Left cardiac atrium (tissue), 4 donors: ENCODE measurements at places on chromosomes 12 and 14. TPM values are rescaled to one million over a fixed set of nuclear protein-coding genes. Genes with fewer than 3 reads are reported as not detected.

DNA sequence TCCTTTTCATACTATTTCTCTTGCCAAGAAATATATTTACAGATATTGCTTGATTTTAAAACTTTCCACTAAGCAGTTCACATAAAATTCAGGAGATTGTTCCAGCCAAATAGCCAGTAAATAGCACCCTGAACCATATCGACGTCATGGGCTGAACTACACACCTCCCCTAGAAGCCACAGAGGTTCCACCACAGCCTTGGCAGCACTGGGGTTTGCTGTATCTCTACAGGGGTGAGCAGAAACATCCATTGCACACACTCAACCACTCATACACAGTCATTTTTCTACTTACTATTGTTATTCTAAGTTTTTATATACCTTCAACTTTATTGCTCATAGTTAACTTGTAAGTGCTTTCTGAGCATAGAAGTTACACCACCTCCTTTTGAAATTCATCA is 8.1 kb upstream of the EIF2S3B start:
- no peak for DNase-seq

DNA sequence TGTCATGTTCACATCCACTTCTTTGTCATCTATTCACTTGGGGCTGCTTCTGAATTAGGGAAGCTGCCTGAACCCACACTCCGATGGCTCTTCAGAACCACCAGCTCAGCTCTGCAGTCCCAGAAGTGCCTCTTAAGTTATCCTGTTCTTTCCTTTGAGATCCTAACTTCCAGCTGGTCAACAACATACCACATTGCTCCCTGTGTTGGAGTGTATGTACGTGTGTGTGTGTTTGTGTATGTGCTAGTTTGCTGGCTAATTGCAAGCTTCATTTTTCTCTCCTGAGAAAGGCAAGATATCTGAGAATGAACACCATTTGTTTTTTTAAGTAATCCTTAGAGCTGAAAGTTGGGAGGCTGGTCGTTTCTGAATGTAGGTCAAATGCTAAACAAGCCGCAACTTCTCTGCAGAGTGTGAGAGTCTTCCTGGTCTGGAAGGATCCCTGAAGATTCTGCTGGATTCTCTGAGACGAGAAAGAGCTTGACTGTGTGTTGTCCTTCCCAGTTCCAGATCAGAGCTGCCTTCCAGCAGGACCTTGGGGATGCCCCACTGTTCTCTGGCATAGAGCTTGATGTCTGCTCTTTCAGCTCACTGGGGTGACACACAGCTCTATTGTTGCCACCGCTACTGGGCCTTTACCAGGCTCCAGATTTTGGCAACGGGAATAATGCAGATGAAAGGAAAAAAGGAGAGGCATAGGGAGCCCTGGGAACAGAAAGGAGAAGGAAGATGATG is 839 bp downstream of the GSG1 start:
- no peak for DNase-seq

- no peak for DNase-seq
Measured at GRCh38 chr12:2341871-2342270, 289.1 kb downstream of the CACNA1C start.

GRCh38 chr14:99597911-99598600 is 6.0 kb downstream of the CCDC85C start:
- DNase-seq: no peak

- no peak for DNase-seq
Measured at GRCh38 chr14:99572173-99572999, 31.6 kb downstream of the CCDC85C start.

DNA sequence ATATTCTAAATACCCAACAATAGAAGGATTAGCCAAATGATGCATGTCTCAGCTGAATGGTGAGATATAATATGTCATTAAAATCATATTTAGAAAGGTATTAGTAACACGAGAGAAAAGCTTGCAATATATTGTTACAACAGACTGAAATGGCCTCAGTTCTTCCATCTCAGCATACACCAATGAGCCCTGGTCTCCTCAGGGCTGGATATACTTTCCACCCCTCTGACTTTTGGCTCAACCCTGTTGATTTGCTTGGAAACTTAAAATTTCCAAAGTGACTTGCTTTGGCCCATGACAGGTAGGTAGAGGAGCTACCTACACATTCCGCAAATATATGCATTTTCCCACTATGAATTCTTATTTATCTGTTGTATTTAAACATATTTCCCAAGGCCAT is 908.1 kb upstream of the TMEM132C start:
- no peak for DNase-seq

SYCP3 gene
- not detected for total RNA-seq

DNA sequence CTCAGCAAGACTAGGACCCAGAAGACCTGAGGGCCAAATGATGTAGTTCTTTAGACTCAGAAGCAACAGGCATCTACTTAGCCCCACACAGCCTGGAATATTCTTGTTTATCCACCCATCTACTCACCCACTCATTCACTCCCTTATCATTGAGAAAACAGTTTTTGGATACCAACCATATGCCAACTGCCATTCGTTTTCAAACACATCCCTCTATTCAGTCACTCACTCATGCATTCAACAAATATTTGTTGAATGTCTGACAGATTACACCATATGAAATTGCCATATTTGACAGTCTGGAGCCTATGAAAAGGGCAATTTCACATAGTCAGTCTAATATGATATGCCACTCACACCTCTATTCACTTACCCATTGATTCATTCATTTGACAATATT is 103.2 kb downstream of the NT5DC3 start:
- no peak for DNase-seq

GRCh38 chr14:68393259-68393658 is 399.6 kb downstream of the ZFP36L1 start:
- DNase-seq: no peak
